Activated gamma-delta T cell treated with Interleukin-2 at 50 U/mL for 16 hours (primary cell): ENCODE measurements at places on chromosomes 1 and 21.

DNA sequence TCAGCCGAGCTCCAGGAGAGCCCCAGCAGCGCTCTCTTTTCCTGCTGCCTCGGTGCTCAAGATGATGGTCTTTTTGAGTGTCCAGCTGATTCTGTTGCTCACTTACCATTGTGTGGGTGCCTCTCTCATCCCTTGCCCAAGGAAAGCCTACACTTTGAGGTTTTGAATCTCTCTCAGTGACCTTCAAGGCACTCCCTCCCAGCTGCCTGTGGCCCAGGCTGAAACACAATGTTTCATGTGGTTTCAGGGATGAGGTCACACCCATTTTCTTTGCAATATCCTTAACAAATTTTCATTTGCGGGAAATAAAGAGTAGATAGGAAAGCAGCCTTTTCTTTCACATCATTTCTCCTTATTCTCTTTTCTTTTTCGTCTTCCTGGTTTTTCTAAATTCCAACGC, 12.6 kb upstream of the MRPS14 start:
- DNase-seq, result no peak

- no peak for DNase-seq
Measured at GRCh38 chr1:61374156-61374555, 291.8 kb downstream of the NFIA start.

DNA sequence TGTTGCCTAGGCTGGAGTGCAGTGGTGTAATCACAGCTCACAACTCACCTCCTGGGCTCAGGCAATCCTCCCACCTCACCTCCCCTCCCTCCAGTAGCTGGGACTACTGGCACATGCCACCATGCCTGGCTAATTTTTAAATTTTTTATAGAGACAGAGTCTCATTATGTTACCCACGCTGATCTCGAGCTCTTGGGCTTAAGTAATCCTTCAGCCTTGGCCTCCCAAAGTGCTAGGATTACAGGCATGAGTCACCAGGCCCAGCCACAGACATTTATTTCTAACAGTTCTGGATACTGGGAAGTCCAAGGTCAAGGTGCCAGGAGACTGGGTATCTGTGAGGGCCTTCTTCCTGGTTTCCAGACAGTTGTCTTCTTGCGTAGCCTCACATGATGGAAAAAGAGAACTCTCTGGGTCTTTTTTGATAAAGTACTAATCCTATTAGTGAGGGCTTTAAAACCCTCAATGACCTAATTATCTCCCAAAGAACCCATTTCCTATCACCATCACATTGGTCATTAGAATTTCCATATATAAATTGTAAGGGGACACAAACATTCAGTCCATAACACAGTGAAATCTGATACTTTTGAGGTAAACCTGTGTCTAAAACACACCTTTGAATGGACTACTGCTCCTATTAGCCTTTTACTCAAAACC, 67.9 kb downstream of the PHACTR4 start:
- DNase-seq, result no peak

- no peak for DNase-seq
Measured at GRCh38 chr1:111961773-111962565, 27.5 kb downstream of the KCND3 start.

- DNase-seq, result no peak
Measured at GRCh38 chr21:36163750-36164741, 7.4 kb downstream of the DOP1B start.
